ENCODE measurements at places on chromosomes 5 and 9. TPM values are rescaled to one million over a fixed set of nuclear protein-coding genes. Genes with fewer than 3 reads are reported as not detected.

RNF208 gene
- 12.8 TPM for total RNA-seq

MEIKIN gene
- 0.77 TPM for total RNA-seq

MLANA gene
- not detected for total RNA-seq

PCDHA13 gene
- not detected for total RNA-seq

ZCCHC10 gene
- 26.7 TPM for total RNA-seq

STK32A gene
- total RNA-seq = 0.20 TPM

FAM81B gene
- not detected for total RNA-seq

SLC6A7 gene
- not detected for total RNA-seq

FOXI1 gene
- not detected for total RNA-seq

CMYA5 gene
- total RNA-seq = 1,174 TPM

SPINK13 gene
- not detected for total RNA-seq

RAB3C gene
- 2.2 TPM for total RNA-seq

TAF11L11 gene
- total RNA-seq = not detected

JMY gene
- 14.4 TPM for total RNA-seq

DNAI1 gene
- not detected for total RNA-seq

IFNB1 gene
- not detected for total RNA-seq

FBP2 gene
- 55.8 TPM for total RNA-seq

SPINK4 gene
- not detected for total RNA-seq

Data from psoas muscle (tissue), 8 donors.